A549 treated with ZK216348 at 1 μM for 4 hours (cell line): ENCODE measurements at places on chromosomes 2 and 18. TPM values are rescaled to one million over a fixed set of nuclear protein-coding genes. Genes with fewer than 3 reads are reported as not detected.

GPR155 gene
- total RNA-seq, result 0.09 to 1.1 TPM (median 0.39 TPM) in 5 replicates

SERPINB7 gene
- total RNA-seq, result 1.4 to 2.9 TPM (median 2.5 TPM) in 5 replicates

HOXD1 gene
- 0.18 to 0.28 TPM (median 0.24 TPM) in 4 of 5 replicates, not detected in the other for total RNA-seq

LYPD6 gene
- 0.06 to 0.19 TPM (median 0.11 TPM) in 4 of 5 replicates, not detected in the other for total RNA-seq

ST8SIA3 gene
- total RNA-seq, result not detected in 5 replicates

GRHL1 gene
- total RNA-seq, result 0.70 to 2.0 TPM (median 0.97 TPM) in 5 replicates

PLCD4 gene
- 0.24 to 0.90 TPM (median 0.46 TPM) in 5 replicates for total RNA-seq

MOGAT1 gene
- total RNA-seq, result not detected in 5 replicates

MFSD6 gene
- total RNA-seq, result 17.6 to 33.9 TPM (median 27.3 TPM) in 5 replicates

SULT1C4 gene
- 0.27 TPM in 1 of 5 replicates, not detected in the others for total RNA-seq

APCDD1 gene
- total RNA-seq, result not detected in 5 replicates

CFC1 gene
- not detected in 5 replicates for total RNA-seq
